Neural progenitor cell (in vitro differentiated cells): ENCODE measurements at places on chromosomes 1 and 21.

DNA sequence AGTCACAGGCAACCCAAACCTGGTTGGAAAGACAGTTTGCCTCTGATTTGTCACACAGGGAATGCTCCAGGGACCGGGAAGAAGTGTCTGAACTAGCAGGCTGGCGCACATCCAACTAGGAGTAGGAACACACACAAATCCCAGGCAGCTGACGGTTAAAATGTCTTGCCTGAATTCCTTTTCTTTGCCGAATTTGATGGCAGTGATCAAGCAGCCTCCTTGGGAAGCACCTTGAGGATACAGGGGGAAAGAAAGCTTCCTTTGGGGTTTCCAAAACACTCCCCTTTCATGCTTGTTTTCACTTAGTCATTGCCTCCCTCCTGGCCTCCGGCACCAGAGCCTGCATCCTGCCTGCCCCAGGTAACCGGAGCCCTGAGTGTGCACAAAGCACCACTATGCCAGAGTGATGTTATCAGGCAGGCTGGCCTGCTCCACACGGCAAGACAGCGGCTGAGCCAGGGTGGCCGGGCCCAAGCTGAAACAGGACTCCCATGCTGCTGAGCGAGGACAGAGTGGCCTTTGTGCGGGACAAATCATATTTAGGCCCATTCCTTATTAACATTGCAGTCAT, 193.8 kb downstream of the LMX1A start:
- peak; percentile 15 for DNase-seq
- peaks cover 4% of the 10 kb centered on the region for H3K27me3 ChIP-seq
- H3K36me3 ChIP-seq: no peaks in the 10 kb centered on the region
- no peak overlapping the region for H3K27ac ChIP-seq

GRCh38 chr21:14857529-14857928, 207.3 kb downstream of the NRIP1 start:
- H3K4me3 ChIP-seq: no peak overlapping the region
- no peaks in the 10 kb centered on the region for H3K36me3 ChIP-seq
- H3K27ac ChIP-seq: no peak overlapping the region
- peak; percentile 6 for DNase-seq

DNA sequence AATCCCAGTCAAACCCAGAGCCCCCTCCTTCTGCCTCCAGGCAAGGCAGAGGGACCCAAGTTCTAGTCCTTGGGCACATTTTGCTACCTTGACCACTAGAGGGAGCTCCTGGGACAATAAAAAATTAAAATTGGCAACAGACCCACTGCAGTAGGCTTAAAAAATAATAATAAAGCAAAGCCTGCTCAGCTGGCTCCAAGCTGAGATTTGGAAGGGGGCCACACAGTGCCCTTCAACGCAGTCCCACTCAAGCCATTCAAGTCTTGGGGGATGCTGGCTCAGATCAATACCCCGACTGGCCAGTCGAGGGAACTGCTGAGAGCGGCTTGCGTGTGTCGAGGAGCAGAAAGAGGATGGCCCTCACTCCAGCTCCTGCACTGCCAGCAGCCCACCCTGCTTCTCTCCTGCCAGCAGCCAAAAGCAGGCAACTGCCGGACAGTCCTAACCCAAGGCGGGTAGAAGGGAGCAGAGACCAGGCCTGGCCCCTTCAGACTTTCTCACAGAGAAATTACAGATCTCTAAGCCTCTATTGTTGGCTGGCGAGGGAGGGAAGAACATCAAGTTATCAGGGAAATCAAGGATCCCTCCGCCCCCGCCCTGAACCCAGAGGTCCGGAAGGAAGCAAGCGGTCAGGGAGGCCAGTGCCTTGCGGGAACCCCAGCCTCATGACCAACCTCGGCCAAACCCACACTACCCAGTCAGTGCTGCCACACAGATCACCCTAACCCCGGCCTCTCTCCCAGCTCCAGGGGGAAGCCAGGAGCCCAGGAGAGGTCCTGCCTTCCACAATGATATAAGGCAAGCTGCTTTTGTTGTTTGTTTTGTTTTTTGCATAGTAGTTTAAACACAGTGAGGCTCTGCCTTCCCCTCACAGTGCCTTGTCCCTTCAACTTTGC, 4.9 kb upstream of the ALDH4A1 start:
- peaks cover 7% of the 10 kb centered on the region for H3K27me3 ChIP-seq
- DNase-seq: peak; percentile 80
- no peak overlapping the region for H3K27ac ChIP-seq
- no peaks in the 10 kb centered on the region for H3K36me3 ChIP-seq

DNA sequence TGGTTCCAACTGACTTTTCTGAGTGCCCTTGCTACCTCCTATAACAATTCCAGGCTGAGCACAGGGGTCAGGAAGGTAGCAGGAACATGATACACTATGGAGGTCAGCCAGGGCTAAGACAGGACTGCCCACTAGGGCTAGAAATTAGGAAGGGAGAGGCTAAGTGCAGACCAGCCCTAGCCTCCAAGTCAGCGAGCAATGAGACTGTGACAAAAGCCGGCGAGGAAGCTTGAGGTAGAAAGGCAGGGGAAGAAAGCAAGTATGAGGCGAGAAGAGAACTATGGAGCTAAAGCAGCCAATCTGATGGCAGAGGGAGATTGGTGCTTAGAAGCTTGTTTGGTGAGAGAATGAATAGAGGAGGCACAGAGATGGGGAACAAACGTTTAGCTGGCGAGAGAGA, 4.7 kb downstream of the UROD start:
- H3K36me3 ChIP-seq: no peaks in the 10 kb centered on the region
- H3K27me3 ChIP-seq: no peaks in the 10 kb centered on the region
- H3K4me1 ChIP-seq: peaks cover under 1% of the 10 kb centered on the region
- no peak for DNase-seq
- H3K27ac ChIP-seq: no peak overlapping the region

- no peaks in the 10 kb centered on the region for H3K4me1 ChIP-seq
- no peaks in the 10 kb centered on the region for H3K36me3 ChIP-seq
- H3K4me3 ChIP-seq: no peak overlapping the region
- H3K27ac ChIP-seq: no peak overlapping the region
- no peaks in the 10 kb centered on the region for H3K27me3 ChIP-seq
Observed at GRCh38 chr21:42484966-42485365, 11.1 kb downstream of the RSPH1 start.

GRCh38 chr21:39658066-39658465, 45.3 kb downstream of the B3GALT5 start:
- H3K4me3 ChIP-seq: no peak overlapping the region
- no peak for DNase-seq
- H3K27me3 ChIP-seq: no peaks in the 10 kb centered on the region
- H3K4me1 ChIP-seq: peaks cover 5% of the 10 kb centered on the region

GRCh38 chr1:168833362-168833761, 104.4 kb upstream of the DPT start:
- peaks cover 6% of the 10 kb centered on the region for H3K4me1 ChIP-seq
- no peaks in the 10 kb centered on the region for H3K27me3 ChIP-seq
- H3K4me3 ChIP-seq: no peak overlapping the region
- no peak overlapping the region for H3K27ac ChIP-seq
- H3K36me3 ChIP-seq: no peaks in the 10 kb centered on the region

DNA sequence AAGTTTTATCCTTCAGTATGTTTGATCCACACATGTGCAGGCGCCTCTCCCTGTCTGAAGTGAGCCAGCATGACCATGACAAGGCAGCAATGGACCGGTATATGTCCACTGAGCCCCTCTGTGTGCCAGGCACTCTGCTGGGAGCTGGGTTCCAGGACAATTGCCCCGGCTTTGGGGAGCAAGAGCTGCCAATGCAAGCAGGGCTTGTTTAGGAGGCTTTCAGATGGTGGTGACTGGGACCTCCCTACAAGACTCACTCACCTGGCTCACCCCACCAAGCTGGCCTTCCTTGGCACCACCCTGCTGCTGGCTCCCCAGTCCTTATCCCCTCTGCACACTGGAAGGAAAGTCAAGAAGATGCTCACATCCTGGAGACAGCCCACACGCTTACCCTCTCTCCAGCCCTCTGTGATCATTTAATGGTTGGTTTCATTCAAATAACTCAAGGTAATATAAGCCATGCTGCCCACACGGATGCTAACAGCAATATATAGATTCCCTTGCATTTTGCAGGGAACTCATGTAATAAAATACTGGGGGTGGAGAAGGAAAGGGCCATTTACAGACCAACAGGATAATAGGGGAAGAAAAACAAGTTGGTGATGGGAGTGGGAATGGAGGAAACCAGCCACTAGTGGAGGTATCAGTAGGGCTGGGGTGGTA, 23.6 kb downstream of the KCND3 start:
- no peak overlapping the region for H3K4me3 ChIP-seq
- H3K36me3 ChIP-seq: no peaks in the 10 kb centered on the region
- H3K27me3 ChIP-seq: no peaks in the 10 kb centered on the region
- DNase-seq: no peak
- H3K4me1 ChIP-seq: peaks cover 16% of the 10 kb centered on the region

- H3K36me3 ChIP-seq: no peaks in the 10 kb centered on the region
- no peaks in the 10 kb centered on the region for H3K27me3 ChIP-seq
- H3K27ac ChIP-seq: no peak overlapping the region
- DNase-seq: no peak
Observed at GRCh38 chr21:42584296-42584641, 69.2 kb upstream of the PDE9A start.

DNA sequence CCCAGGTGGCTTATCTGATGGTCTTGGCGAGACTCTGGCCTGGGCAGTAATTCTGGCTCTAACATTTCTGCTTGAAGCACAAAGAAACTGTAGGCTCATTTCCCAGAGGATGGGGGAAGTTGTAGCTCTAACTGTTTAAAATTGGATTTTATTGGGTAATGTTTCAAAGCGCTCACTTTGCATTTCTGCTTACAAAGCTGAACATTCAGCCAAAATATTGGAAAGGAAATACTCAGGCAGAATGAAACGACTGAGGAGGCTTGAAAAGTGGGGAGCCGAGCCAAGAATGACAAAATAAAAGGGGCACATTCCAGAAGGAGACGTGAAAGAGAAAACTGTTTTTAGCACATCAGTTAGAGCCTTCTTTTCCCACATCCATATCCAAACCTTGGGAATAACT, 202.6 kb downstream of the GRIK1 start:
- no peak for DNase-seq
- H3K27ac ChIP-seq: no peak overlapping the region
- H3K4me1 ChIP-seq: no peaks in the 10 kb centered on the region
- H3K4me3 ChIP-seq: no peak overlapping the region

DNA sequence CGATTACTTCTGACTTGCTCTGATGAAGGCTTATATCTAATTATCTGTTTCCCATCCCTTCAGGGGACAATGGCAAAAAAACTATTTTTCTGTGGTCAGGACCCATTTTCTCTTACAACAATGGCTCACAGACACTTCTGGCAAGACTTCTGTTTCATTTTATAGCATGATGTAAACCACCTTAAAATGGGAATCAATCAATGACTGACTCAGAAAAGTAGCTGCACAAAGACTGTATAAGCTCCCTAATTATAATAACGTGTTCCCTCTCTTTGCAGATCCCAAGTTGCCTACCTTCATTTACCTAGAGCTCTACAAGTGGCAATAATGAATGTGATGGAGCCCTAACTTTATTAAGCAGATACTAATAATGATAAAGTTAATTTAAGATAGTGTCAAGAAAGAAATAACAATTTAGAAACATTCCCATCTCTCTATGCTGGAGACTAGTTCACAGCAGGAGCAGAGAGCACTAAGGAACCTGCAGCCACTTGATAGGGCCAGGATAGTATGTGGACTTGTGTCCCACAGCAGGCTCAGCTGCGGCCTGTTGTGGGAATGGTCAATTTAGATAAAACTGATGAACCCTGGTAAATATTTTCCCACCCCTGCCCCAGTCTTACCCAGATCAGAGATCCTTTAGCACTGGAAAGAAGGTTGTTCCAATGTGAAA, 538 bp downstream of the GBP2 start:
- H3K4me1 ChIP-seq: no peaks in the 10 kb centered on the region
- no peak overlapping the region for H3K27ac ChIP-seq
- H3K36me3 ChIP-seq: no peaks in the 10 kb centered on the region
- no peak for DNase-seq
- H3K27me3 ChIP-seq: no peaks in the 10 kb centered on the region

GRCh38 chr1:202014915-202015661, 4.7 kb downstream of the ELF3 start:
- no peaks in the 10 kb centered on the region for H3K36me3 ChIP-seq

- no peaks in the 10 kb centered on the region for H3K36me3 ChIP-seq
- no peaks in the 10 kb centered on the region for H3K4me1 ChIP-seq
- DNase-seq: no peak
- no peak overlapping the region for H3K4me3 ChIP-seq
Observed at GRCh38 chr1:193448682-193449461, 262.5 kb upstream of the B3GALT2 start.

GRCh38 chr1:36894824-36895223, 139.5 kb downstream of the GRIK3 start:
- no peak for DNase-seq
- peaks cover 10% of the 10 kb centered on the region for H3K36me3 ChIP-seq
- H3K4me1 ChIP-seq: peaks cover 9% of the 10 kb centered on the region
- no peak overlapping the region for H3K4me3 ChIP-seq
- H3K27ac ChIP-seq: no peak overlapping the region

DNA sequence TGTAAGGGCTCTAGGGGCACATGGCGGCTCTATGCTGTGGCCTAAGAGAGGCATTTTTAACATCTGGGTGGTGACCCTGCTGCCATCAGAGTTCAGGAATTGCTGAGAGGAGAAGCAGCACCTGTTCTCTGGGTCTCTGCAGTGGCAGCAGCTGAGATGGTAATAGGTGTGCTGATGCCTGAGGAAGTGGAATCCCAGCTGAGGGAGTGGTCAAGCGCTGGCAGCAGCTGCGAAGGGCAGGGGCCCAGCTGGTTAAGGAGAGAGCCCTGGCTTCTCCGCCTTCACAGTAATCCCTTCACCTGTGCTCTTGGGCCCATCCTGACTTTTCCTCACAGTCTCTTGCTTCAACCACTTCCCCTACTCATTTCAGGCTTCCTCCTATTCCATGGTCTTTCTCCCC, 39.8 kb downstream of the GJA5 start:
- H3K36me3 ChIP-seq: no peaks in the 10 kb centered on the region
- H3K4me3 ChIP-seq: no peak overlapping the region
- H3K4me1 ChIP-seq: no peaks in the 10 kb centered on the region
- no peak for DNase-seq
- H3K27ac ChIP-seq: no peak overlapping the region
- H3K27me3 ChIP-seq: no peaks in the 10 kb centered on the region

- no peaks in the 10 kb centered on the region for H3K27me3 ChIP-seq
- H3K36me3 ChIP-seq: peaks cover 13% of the 10 kb centered on the region
- H3K27ac ChIP-seq: no peak overlapping the region
- DNase-seq: no peak
- H3K4me1 ChIP-seq: no peaks in the 10 kb centered on the region
- H3K4me3 ChIP-seq: no peak overlapping the region
Observed at GRCh38 chr1:55172687-55173086, 42.5 kb downstream of the USP24 start.

- no peak for DNase-seq
- peaks cover 4% of the 10 kb centered on the region for H3K4me1 ChIP-seq
- H3K27me3 ChIP-seq: no peaks in the 10 kb centered on the region
- no peak overlapping the region for H3K4me3 ChIP-seq
- no peak overlapping the region for H3K27ac ChIP-seq
Observed at GRCh38 chr21:42141643-42142042, 70.5 kb downstream of the UMODL1 start.

- peak overlapping the region; percentile 15 for H3K27ac ChIP-seq
- no peaks in the 10 kb centered on the region for H3K36me3 ChIP-seq
- peak; percentile 21 for DNase-seq
- H3K4me1 ChIP-seq: peaks cover 16% of the 10 kb centered on the region
- H3K4me3 ChIP-seq: no peak overlapping the region
- H3K27me3 ChIP-seq: no peaks in the 10 kb centered on the region
Observed at GRCh38 chr1:242784084-242784483, 259.6 kb upstream of the PLD5 start.

- no peak for DNase-seq
- H3K4me3 ChIP-seq: no peak overlapping the region
- H3K27me3 ChIP-seq: no peaks in the 10 kb centered on the region
- H3K27ac ChIP-seq: no peak overlapping the region
- H3K36me3 ChIP-seq: no peaks in the 10 kb centered on the region
- H3K4me1 ChIP-seq: peaks cover 26% of the 10 kb centered on the region
Observed at GRCh38 chr1:36159614-36160387, 3.8 kb downstream of the MAP7D1 start.
